AML-193 (cell line): ENCODE measurements at places on chromosomes 3 and 15.
A peak's percentile ranks its signal among the peaks of the same experiment; 100 is the strongest.

DNA sequence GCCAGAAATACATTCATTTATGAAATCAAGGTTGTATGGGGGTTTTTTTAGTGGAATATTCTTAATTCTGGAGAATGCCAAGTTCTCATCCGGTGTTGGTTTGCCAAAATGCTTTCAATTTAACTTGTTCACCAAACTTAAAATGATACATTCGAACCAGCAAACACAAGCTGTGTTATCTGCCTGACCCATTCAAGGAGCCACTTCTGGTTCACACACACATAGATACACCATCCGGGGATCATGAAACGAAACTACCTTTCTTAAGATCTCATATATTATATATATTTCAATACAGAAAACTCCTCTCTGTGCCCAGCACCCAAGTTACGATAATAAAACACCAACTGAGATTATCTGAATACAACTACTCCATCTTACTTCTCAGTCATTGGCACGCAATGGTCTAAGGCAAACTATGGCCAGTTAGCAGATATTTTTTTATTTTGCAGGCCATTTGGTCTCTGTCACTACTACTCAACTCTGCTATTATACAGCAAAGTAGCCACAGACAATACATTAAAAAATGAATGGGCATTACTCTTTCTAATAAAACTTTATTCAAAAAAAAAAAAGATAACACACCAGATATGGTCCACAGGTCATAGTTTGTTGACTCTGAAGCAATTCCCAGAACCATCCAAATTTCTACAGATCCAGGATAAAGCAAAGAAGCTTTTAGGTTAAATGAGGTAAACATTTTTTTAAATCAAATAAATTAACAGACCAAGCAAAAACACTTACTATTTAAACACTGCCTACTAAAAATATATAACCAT lies 89.6 kb downstream of the TBL1XR1 start:
- DNase-seq = no peak

GRCh38 chr3:111033470-111034050 lies 38.1 kb upstream of the NECTIN3 start:
- DNase-seq = no peak

DNA sequence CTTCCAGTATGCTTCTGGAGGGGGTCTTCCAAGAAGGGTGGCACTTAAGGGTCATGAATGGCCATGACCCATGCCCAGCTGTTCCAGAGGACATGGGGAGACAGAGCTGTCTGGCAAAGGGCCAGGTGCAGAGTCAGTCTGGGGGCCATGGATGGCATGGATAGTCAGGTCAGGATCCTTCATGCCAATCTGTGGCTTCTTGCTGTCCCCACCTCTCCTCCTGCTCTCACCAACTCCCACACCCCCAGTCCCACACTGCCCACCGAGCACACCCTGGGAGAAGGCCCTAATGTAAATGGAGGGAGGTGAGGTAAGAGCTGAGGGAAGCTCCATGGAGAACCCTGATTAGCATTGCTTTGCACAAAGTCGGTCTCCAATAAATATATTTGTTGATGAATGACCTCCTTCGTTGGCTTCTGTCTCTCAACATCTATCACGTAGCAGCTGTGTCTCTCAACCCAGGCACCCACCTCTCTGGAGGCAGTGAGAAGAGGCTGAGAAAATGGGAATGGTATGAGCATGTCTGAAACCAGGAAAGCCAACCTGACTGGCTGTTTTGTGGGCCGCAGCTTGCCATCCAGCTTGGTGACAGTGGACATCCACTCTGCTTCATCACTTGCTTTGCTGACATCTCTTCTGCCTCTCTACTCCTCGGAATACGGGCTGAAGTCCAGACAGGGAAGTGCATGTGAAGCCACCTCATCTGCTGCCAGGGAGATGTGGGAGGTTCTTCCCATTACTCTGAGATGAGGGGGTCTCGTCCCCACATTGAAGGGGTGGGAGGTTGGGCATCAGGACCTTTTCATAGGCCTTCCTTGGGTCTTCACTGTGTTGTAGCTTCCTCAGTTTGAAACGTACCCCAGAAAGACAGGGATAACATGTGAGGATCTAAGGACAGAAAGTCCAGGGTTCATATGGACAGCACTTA lies 37.7 kb upstream of the RAB6B start:
- DNase-seq = no peak

- no peak for DNase-seq
Measured at GRCh38 chr15:53448232-53449015, 311.0 kb downstream of the WDR72 start.

DNA sequence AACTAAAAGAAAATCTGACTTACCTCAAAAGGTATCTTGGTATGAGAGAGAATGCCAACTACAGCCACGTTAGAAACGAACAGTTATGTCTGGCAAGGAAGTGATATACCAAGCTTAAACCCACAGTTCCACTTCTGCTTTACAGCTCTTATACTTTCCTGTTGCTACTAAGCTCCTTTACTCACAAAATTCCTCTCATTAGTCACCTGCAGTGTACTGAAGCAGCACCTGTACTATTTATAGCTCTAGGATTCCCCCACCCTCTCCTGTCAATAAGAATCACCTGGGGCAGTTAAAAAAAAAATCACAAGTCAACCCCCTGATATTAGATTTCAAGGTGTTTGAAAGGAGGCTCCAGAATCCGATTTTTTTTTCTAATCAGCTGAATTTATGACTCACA lies 2.9 kb upstream of the TMEM266 start:
- peak; percentile 69 for DNase-seq

GRCh38 chr15:75349851-75350588 lies 3.2 kb downstream of the NEIL1 start:
- DNase-seq = peak; percentile 66

DNA sequence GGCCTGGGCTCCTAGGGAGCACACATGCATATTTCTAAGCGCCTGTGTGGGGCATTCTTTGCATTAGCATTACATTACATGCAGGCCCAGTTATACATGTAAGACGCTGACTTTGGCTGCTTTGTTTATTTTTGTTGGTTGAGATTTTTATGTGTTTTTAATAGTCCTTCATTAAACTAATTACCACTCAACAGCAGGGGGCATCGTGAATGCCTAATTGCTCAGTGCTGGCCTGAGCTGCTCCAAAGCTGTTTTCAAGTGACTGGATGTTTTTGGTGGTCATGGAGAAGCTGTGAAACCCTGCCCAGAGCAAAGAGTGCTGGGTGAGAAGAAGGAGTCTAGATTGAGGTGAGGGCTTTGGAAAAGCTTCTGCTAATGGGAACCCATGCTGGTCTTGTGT lies 41.5 kb downstream of the GPD1L start:
- no peak for DNase-seq

DNA sequence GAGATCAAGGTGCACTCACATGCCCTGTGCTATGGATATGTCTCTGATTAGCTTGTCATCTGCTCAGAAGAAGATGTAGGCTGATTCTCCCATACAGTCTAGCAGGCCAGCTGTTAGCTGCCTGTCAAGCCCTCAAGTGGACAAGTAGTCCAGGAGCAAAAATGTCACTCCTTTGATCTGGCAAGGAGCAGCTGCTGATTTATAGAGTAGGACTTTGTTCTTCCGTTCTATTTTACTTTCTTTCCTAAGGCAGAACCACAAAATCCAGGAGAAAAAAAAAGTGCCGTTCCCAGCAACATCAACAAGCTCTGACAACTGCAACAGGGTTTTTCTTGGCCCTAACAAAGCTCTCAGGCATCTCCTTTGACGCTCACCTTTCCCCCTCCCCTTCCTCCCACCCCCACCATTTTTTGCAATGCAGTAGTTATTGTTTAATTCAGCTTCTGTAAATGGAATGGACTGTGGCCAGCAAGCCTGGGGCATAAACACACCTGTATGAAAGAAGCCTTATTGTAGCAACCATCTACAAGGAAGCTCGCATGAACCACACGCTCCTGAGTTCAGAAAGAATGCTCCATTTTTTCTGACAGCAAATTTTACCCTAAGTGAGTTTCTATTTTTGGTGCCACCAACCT lies 196.3 kb downstream of the MEIS2 start:
- no peak for DNase-seq

- DNase-seq = no peak
Measured at GRCh38 chr3:8579096-8579495, 65.5 kb downstream of the SSUH2 start.

DNA sequence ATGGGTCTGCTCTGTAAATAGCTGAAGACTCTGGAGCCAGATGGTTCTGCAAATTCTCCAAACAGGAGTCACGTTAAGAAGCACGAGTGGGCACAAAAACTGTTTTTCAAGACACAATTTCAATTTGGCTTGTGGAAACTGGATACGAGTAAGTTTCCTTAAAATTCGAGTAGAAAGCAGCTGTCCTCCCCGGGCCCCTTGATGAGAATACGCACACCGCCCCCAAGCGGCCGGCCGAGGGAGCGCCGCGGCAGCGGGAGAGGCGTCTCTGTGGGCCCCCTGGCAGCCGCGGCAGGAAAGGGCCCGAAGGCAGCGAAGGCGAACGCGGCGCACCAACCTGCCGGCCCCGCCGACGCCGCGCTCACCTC lies 778 bp upstream of the THBS1 start:
- DNase-seq = peak; percentile 69

GRCh38 chr3:129695230-129695629 lies 88.8 kb upstream of the PLXND1 start:
- DNase-seq = no peak

GRCh38 chr15:70892912-70893560 lies 410 bp downstream of the LRRC49 start:
- no peak for DNase-seq

- DNase-seq = no peak
Measured at GRCh38 chr3:177447938-177448337, 250.7 kb upstream of the TBL1XR1 start.

GRCh38 chr15:82969353-82969752 lies 16.7 kb upstream of the RAMAC start:
- no peak for DNase-seq

GRCh38 chr3:197511853-197512635 lies 43.7 kb downstream of the BDH1 start:
- no peak for DNase-seq

- DNase-seq = no peak
Measured at GRCh38 chr3:75295013-75295412, 369.1 kb upstream of the FRG2C start.

DNA sequence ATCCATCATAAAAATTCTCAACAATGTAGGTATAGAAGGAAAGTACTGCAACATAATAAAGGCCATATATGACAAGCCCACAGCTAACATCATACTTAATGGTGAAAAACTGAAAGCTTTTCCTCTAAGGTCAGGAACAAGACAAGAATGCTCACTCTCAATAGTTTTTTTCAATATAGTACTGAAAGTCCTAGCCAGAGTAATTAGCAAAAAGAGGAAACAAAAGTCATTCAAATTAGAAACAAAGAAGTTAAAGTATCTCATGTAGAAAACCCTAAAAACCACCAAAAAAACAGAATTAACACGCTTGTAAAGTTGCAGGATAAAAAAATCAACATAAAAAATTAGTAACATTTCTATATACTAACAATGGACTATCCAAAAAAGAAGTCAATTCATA lies 61.8 kb downstream of the MYH15 start:
- DNase-seq = no peak
